ENCODE measurements at places on chromosomes 11 and 22. TPM values are rescaled to one million over a fixed set of nuclear protein-coding genes. Genes with fewer than 3 reads are reported as not detected.

The TRIM48 gene
- not detected for total RNA-seq

The PAMR1 gene
- 4.4 TPM for total RNA-seq

- no peak for DNase-seq
These were observed 849 bp upstream of the APOBEC3B start for GRCh38 chr22:38981005-38981991.

- no peak for DNase-seq
These were observed 12.9 kb upstream of the GNB1L start for GRCh38 chr22:19867617-19868016.

DNA sequence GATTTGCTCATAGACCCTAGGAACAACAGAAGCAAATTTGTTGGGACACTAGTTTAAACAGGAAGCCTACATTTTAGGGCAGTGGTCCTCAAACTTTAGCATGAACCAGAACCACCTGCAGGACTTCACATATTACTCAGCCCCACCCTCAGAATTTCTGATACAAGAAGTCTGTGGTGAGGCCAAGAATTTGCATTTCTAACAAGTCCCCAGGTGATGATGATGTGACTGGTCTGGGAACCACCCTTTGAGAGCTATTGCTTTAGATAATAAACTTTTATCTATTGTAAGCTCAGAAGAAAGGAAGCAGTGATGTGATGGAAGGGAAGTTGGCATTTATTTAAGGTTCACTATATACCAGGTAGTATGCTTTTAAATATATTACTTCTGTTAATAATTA is 194.0 kb downstream of the FAM181B start:
- no peak for DNase-seq

DNA sequence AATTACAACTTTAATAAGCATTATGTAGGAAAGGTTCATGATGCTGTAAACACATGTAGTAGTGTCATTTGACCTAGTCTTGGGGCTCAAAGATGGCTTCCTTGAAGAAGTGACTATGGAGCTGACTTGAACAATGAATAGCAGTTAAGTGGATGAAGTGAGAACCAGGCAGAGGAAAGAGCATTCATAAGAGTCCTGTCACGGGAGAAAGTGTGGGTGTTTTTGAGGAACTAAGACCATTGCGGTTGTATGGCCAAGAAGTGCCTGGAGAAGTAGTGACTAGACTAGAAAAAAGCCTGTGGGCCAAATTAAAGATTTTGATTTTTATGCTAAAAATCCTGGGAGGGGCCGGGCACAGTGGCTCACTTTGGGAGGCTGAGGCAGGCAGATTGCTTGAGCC is 7.2 kb upstream of the IL18BP start:
- no peak for DNase-seq

The SYT8 gene
- total RNA-seq = 6.2 TPM

DNA sequence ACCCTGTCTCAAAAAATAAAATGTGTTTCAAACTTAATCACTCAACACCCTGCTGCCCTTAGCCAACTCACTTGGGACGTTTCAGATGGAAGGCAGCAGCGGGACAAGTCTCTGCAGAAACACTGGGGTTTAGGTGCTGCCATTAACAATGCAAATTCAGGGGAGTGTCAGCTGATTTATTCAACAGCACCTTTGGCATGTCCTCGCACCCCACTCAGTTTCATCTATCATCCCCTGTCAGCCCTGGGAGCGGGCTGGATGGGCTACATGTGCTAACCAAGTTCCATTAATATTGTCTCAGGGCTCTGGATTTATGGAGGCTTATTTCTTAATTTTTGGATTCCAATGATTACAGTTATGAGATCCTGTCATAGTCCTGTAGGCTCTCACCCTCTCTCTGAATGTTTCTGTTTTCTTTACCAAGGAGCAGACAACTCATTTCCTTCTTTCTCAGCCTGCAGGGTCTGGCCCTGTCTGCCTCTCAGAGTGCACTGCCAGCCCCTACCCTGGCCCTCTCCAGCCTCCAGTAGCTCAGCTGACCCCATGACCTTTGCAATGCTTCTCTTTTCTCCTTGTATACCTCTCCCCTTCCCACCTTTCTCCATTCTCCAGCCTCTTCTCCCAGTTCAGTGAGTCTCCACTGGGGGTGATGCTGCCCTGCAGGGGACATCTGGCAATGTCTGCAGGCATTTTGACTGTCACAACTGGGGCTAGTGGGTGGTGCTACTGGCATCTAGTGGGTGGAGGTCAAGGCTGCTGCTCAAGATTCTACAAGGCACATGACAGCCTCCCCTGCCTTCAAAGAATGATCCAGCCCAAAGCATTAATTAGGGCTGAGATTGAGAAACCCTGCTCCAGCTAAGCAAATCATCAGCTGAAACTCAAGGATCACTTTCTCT is 79.0 kb downstream of the APIP start:
- DNase-seq = no peak

- no peak for DNase-seq
These were observed 37.4 kb upstream of the NCR3LG1 start for GRCh38 chr11:17314232-17314547.

The CECR2 gene
- total RNA-seq = 0.63 TPM

The GRIK4 gene
- total RNA-seq = 0.11 TPM

The PRR33 gene
- total RNA-seq = not detected

The CBX7 gene
- total RNA-seq = 9.6 TPM

- DNase-seq = no peak
These were observed 20.2 kb downstream of the PPP6R2 start for GRCh38 chr22:50363166-50363802.

DNA sequence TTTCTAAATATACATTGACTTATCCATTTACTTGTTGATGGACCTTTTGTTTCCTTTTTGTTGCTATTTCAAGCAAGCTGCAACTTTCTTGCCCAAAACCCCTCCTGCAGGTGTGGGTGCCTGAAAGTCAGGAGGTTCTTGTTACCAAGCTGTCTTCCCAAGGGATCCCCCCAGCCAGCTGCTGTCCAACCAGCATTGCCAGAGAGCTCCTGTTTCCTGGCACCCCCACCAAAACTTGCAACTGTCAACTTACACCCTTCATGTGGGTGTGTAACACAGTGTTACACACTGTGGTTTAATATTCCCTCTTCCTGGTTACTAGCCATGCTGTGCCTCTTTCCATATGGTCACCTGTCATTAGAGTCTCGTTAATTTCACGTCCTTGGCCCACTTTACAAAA is 1.6 kb upstream of the KRTAP5-1 start:
- no peak for DNase-seq

DNA sequence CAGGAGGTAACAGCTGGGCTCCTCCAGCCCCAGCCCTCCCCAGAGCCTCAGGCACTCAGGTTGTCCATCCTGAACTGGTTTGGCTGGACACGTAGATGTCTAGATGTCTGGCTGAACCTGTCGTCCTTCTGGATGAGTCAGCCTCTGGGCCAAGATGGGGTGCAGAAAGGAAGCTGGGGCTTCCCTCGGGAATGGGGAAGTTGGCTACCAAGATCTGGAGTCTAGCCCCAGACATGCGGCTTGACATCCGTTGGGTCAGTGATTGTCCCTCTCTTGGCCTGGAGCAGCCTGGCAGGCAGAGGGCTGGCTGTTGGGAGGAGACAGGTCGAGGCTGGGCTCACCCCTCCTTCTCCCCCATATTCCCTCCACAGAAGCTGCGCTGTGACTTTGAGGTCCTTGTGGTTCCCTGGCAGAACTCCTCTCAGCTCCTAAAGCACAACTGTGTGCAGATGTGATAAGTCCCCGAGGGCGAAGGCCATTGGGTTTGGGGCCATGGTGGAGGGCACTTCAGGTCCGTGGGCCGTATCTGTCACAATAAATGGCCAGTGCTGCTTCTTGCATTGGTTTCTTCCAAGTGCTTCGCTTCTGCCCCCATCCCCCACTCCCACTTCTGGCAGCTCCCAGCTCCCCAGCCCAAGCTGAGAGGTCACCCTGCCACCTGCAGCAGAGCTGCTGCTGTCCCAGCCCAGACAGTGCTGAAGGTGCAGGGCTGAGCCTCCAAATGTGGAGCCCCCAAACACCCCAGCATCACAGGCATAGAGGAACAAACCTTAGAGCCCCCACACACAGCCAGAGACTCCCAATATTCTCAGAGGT is 1.3 kb downstream of the CST6 start:
- no peak for DNase-seq

DNA sequence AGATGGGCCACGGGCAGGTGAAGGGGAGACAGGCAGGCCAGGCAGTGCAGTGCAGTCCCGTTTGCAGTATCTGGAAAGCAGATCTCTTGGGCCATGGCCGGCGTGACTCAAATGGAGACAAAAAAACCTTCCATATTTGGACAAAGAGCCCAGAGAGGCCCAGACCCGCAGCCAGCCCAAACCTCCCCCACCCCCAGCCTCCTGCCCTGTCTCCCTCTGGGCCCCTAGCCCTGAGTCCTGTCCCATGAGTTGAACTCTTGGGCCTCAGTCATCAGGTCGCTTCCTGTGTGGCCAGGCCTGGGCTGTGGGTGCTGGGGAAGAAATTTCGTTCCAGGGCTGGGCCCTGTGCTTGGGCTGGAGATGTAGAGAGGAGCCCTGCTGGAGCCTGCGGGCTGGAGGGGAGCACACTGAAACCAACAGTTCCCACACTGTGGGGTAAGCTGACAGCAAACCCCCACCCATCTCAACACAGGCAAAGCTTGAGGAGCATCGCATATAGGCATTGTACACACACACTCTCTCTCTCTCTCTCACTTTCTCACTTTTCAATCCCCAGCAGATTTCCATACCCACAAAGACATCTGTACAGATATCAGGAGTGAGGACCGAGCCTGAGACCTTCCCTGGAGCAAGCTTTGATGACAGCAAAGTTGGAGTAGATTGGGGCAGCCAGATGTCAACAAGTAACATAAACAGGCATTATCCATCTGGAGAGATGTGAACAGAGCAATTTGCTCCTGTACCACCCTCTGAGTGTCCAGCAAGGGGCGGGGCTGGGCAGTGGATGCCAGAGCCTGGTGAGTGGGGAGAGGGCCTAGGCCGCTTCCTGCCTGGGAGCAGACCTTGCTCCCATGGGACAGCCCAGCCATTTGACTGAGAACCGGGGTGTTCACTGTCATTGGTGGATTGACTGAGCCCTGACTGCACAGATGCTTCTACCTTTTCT is 17.2 kb downstream of the ARHGEF17 start:
- no peak for DNase-seq

DNA sequence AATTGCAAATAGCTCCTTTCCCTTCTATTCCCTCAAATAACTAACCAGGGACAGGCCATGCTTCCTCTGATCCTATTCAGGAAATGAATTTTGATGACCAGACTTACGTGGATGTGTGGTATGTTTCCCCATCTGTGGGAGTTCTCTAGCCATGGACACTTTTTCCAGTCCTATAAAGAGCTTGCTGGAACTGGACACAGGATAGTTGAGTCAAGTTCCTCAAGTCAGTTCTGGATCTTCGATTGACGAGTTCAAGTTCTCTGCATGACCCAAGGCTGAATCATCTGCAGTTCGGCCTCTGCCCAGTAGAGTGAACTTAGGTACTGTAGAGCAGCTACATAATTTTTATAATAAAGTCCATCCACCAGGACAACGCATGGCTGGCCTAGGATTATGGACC is 52.7 kb upstream of the CCND1 start:
- no peak for DNase-seq

DNA sequence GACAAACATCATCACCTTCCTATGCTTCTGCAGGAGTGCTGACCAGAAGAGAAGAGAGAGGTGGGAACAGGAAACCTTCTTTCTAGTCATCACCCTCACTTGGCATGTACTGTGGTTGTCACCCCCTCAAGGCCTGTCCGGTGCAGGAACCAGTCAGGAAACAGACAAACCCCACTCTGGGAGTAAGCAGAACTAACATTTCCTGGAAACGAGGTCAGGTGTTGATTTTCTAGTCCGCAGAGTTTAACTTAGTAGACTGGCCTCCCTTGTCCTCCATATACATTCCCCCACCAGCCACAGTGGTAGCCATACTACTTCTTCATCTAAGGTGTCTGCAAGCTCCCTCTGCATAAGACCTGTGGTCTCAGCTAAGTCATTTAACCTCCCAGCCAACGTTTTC is 80.7 kb upstream of the NCAM1 start:
- DNase-seq = no peak

- no peak for DNase-seq
These were observed 38.0 kb downstream of the SOX6 start for GRCh38 chr11:16318320-16318719.

DNA sequence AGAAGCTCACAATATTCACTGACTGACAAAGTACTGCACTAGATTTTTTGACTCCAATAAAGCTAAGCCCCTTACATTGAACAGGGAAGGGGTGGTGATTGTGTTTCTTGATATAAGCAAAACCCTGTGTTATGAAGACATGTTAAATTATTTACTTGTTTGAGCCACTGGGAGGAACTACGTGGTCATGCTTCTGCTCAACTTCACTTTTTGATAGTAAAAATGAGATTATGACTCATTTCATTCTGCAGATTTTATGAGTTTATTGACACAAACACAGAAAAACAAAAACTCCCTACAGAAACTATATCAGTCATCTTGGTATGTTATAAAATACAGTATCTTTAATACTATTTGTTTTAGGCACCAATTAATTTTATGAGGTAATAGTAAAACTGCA is 124.7 kb downstream of the CADM1 start:
- DNase-seq = no peak

DNA sequence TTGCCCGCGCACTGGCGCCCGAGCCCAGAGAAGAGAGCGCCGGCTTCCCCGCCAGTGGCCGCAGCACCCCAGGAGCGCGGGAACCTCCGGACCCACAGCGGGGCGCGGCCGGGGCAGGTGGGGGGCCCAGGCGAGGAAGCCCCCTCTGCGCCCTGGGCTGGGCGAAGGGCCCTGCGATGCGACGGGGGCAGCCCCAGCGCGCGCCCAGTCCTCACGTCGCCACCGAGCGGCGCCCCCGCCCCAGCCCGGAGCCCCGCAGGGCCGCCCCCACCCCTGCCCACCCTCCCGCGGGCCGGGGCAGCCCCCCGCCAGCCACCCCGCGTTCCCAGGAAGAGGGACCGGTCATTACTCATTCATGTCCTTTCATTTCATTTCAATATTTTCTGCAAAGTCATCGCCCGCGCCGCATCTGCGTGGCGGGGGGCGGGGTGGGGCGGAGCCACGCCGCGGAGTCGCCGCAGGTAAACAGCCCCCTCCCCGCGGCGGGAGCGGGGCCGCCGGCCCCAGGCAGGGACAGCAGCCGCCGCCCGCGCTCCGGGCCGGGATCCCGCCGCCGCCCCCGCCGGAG is 673 bp upstream of the PANX2 start:
- DNase-seq = no peak

- no peak for DNase-seq
These were observed 103.0 kb downstream of the PLEKHA7 start for GRCh38 chr11:16911186-16911585.

DNA sequence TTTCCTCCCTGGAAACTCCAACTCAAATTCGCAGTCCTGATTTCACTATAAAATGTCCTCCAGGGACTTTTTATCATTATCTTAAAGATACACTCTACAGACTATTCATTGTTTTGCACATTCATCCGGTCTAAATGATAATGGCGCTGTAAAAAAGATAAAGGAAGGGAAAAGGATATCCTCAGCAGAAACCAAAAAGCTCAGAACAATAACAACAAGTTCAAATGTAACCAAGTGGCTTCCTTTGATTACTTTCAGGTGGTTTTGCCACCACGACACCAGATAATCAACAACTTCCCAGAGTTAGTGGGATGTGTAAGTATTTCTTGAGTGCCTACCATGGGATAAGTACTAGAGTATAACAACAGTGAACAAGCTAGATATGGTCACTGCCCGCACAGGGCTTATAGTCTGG is 26.3 kb downstream of the PRCP start:
- DNase-seq = no peak

The BIK gene
- total RNA-seq = not detected

Data from osteocyte (in vitro differentiated cells).